ENCODE measurements at places on chromosomes 4 and X. TPM values are rescaled to one million over a fixed set of nuclear protein-coding genes. Genes with fewer than 3 reads are reported as not detected.

PARM1 gene
- 7.3 TPM for total RNA-seq

- no peak for DNase-seq
These were observed 145.9 kb downstream of the CPE start for GRCh38 chr4:165524532-165525190.

GRCh38 chr4:33063241-33063640 lies 2343.1 kb downstream of the PCDH7 start:
- DNase-seq = no peak

GRCh38 chrX:124239911-124240310 lies 92.5 kb upstream of the TEX13D start:
- no peak for DNase-seq

GDPD2 gene
- total RNA-seq = 2.9 TPM

GRCh38 chr4:165369522-165369921 lies 9.3 kb upstream of the CPE start:
- no peak for DNase-seq

DNA sequence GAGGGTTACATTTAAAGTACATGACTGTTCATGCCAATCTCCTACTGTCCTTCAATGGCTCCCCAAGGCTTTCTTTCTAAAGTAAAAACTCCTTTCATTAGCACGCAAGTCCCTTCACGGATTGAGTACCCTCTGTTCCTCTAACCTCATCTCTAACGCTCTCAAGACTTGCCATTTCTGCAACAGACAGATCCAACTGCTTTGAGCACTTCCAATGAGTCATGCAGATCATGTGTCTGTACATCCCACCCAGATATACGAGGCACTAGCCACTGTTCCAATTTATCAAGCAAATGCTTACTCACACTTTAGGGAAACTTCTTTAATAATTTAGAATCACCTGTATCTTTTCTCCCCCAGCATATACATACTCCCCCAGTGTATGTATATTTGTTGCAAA lies 332.5 kb upstream of the ZFP42 start:
- no peak for DNase-seq
